ENCODE measurements at places on chromosomes 2 and 18. TPM values are rescaled to one million over a fixed set of nuclear protein-coding genes. Genes with fewer than 3 reads are reported as not detected.

GRCh38 chr2:22442051-22442450 lies 942.9 kb upstream of the KLHL29 start:
- H3K27me3 ChIP-seq: no peaks in the 10 kb centered on the region
- no peaks in the 10 kb centered on the region for H3K4me1 ChIP-seq
- no peak for DNase-seq
- no peaks in the 10 kb centered on the region for H3K36me3 ChIP-seq
- no peak overlapping the region for H3K27ac ChIP-seq

DNA sequence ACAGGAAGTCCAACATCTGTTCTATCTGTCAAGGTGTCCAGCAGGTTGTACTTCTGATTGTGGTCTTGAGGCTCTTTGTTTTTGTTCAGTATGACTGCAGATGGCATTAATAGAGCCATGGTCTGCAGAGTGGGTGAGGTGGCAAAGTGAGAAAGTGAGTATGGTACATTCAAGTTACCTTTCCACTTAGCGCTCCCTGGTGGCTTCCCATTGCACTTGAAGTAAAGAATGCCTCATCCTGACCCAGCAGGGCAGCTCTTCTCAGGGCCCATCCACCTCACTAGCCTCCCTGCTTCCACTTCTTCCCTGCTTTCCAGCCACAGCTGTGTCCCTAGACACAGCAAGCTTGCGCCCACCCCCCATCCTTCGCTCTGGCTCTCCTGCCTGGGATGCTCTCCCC lies 148.0 kb upstream of the ALPP start:
- no peak overlapping the region for H3K4me3 ChIP-seq
- H3K36me3 ChIP-seq: no peaks in the 10 kb centered on the region
- no peak for DNase-seq

GRCh38 chr2:19632403-19632991 lies 269.3 kb downstream of the TTC32 start:
- no peaks in the 10 kb centered on the region for H3K4me1 ChIP-seq
- H3K27me3 ChIP-seq: no peaks in the 10 kb centered on the region
- peak; percentile 61 for DNase-seq

- H3K27me3 ChIP-seq: no peaks in the 10 kb centered on the region
- no peak overlapping the region for H3K4me3 ChIP-seq
- H3K36me3 ChIP-seq: no peaks in the 10 kb centered on the region
- H3K4me1 ChIP-seq: no peaks in the 10 kb centered on the region
- no peak overlapping the region for H3K27ac ChIP-seq
Observed at GRCh38 chr2:66536997-66537396, 102.1 kb downstream of the MEIS1 start.

RBMS1 gene
- total RNA-seq: 24.1 TPM

EN1 gene
- 2.5 TPM for total RNA-seq

LHCGR gene
- not detected for total RNA-seq

FBXO11 gene
- 31.0 TPM for total RNA-seq

REG1B gene
- total RNA-seq: not detected

NFATC1 gene
- total RNA-seq: 26.8 TPM

CHST9 gene
- total RNA-seq: 0.08 TPM

All from psoas muscle (tissue), 8 donors.